ENCODE measurements at places on chromosomes 1 and 21.

GRCh38 chr21:42592156-42592820, 61.1 kb upstream of the PDE9A start:
- DNase-seq, result no peak

DNA sequence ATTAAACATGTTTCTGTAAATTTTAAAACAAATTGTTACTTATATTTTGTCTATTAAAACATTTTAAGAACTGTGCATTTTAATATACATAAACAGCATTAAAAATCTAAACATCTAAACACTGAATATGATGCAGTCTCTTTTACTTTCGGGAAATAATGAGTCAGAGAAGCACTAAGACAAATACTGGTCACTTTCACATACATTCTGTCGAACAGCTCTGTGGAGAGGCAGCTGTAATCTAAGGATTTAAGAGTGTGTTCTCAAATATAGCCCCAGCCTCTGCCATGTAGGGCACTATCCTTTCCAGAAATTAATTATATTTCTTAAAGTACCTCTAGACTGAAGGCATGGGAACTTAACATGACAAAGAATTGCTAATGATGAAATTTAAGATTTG, 89.6 kb upstream of the PTGFR start:
- no peak for DNase-seq

DNA sequence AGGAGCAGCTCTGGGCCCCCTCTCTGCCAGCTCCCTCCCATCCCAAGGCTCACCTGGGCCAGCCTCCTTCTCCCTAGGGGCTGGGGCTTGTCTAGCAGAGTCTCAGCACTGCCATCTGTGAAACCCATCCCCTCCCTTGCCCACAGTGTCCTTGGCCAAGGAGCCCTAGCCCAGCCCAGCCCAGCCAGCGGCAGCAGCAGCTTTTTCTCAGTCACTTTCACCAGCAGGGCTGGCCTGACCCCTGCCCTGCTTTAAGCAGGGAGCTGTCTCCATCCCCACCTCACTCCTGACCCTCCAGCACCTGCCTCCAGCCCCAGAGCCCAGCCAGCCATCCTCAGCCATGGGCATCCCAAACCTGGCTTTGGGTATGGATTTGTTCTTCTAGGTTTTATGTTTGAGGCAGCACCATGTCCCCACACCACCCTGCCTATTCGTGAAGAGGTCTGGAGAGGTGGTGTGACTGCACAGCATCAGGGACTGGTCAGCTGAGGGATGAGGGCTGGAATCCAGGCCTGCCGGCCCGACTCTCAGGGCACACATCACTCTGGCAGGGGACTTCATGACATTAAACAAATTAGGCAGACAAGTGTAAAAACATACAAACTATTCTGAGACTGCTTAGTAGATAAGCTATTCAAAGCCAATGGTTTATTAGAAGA, 36.1 kb upstream of the ABCG1 start:
- DNase-seq, result no peak

- no peak for DNase-seq
Measured at GRCh38 chr1:240847325-240847724, 235.4 kb upstream of the GREM2 start.

DNA sequence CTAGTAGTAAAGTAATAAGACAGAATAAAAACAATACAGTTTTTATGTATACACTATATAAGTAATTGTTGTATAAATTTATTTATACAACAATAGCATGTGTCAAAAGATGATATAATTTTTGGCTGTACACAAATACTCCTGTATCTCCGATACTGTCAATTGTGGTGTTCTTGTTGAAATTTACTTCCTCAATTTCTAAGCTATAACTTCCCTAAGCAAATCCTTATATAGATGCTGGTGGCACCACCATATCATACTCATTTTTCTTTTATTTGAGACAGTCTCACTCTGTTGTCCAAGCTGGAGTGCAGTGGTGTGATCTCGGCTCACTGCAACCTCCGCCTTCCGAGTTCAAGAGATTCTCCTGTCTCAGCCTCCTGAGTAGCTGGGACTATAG, 141.0 kb upstream of the HP1BP3 start:
- no peak for DNase-seq

GRCh38 chr1:65001231-65001792, 35.0 kb upstream of the JAK1 start:
- DNase-seq, result no peak

- no peak for DNase-seq
Measured at GRCh38 chr1:89198081-89198480, 661 bp downstream of the GBP4 start.

- DNase-seq, result no peak
Measured at GRCh38 chr1:201281573-201281972, 1.7 kb upstream of the PKP1 start.

GRCh38 chr21:25369524-25370300, 237.6 kb downstream of the MRPL39 start:
- no peak for DNase-seq

DNA sequence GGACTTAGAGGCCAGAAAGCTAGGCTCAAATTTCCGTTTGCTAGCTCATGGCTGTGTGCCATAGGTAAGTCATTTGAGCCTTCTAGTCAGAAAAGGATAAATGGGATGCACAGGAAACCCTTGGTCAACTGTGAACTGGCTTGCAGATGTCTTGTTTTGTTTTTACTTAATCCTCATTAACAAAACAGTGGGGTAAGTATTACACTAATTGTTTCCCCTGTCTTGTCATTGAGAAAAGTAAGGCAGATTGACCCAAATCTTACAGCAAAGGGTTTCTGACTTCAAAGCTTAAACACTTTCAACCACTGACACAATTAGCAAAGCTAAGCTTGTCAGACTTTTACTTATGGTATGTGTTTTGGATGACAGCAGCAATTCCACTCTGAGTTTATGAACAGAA, 291.3 kb downstream of the NTNG1 start:
- no peak for DNase-seq

GRCh38 chr1:29687601-29688244, 451.4 kb downstream of the PTPRU start:
- no peak for DNase-seq

- DNase-seq, result no peak
Measured at GRCh38 chr1:155479205-155479604, 83.4 kb downstream of the ASH1L start.

DNA sequence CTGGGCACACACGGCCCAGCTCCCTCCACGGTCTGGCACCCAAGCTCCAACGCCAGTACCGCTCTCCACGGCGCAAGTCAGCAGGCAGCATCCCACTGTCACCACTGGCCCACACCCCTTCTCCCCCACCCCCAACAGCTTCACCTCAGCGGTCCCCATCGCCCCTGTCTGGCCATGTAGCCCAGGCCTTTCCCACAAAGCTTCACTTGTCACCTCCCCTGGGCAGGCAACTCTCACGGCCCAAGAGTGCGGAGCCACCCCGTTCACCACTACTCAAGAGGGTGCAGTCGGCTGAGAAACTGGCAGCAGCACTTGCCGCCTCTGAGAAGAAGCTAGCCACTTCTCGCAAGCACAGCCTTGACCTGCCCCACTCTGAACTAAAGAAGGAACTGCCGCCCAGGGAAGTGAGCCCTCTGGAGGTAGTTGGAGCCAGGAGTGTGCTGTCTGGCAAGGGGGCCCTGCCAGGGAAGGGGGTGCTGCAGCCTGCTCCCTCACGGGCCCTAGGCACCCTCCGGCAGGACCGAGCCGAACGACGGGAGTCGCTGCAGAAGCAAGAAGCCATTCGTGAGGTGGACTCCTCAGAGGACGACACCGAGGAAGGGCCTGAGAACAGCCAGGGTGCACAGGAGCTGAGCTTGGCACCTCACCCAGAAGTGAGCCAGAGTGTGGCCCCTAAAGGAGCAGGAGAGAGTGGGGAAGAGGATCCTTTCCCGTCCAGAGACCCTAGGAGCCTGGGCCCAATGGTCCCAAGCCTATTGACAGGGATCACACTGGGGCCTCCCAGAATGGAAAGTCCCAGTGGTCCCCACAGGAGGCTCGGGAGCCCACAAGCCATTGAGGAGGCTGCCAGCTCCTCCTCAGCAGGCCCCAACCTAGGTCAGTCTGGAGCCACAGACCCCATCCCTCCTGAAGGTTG, 97.6 kb downstream of the PIK3R3 start:
- no peak for DNase-seq

DNA sequence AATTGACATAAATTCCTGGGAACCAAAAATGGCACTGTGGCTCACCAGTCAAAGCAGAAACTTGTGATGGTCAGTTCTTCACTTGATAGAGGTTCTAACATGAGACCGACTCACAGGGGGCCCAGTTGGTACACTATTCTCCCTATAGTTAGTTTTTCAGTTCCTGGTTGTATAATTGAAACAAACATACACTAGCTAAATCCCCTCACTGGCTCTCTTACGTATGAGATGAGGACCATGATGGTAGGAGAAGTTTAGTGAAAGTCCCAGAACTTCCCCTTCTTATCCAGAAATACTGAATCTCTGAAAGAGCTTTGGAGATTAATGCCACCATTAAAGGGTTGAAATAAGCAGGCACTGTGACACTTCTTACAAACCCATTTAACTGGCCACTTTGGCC, 2.8 kb upstream of the S100B start:
- DNase-seq, result no peak

DNA sequence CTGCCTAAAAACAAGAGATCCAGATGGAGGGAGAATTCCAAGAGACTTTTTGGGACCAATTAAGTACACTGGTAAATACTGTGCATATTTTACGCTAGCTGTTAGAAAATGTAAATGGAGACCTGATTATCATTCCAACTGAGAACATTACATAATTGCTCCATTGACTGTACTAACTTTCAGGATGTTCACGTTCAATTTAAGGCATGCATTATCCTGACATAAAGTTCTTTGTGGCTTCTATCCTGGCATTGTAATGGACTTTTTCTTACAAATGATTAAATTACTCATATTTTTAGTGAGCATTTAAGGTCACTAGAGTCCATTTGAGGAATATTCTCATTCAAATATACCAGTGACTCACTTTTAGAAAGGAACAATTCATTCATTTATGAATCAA, 883.3 kb upstream of the TMPRSS15 start:
- DNase-seq, result no peak

Data from KG1 (cell line).